GM04503 (cell line): ENCODE measurements at places on chromosomes 5 and 9.
A peak's percentile ranks its signal among the peaks of the same experiment; 100 is the strongest.

GRCh38 chr5:9712911-9713310 lies 82.8 kb upstream of the TAS2R1 start:
- DNase-seq, result no peak

GRCh38 chr9:128383791-128384190 lies 12.6 kb downstream of the URM1 start:
- no peak for DNase-seq

GRCh38 chr5:116289276-116289675 lies 204.5 kb downstream of the COMMD10 start:
- DNase-seq, result no peak

GRCh38 chr5:80036615-80037014 lies 1.5 kb downstream of the THBS4 start:
- no peak for DNase-seq

- DNase-seq, result no peak
Observed at GRCh38 chr9:35938474-35939356, 19.2 kb downstream of the OR2S2 start.

GRCh38 chr5:140236891-140237598 lies 62.1 kb downstream of the CYSTM1 start:
- no peak for DNase-seq

GRCh38 chr9:98477884-98478283 lies 222.4 kb upstream of the TBC1D2 start:
- DNase-seq, result no peak

DNA sequence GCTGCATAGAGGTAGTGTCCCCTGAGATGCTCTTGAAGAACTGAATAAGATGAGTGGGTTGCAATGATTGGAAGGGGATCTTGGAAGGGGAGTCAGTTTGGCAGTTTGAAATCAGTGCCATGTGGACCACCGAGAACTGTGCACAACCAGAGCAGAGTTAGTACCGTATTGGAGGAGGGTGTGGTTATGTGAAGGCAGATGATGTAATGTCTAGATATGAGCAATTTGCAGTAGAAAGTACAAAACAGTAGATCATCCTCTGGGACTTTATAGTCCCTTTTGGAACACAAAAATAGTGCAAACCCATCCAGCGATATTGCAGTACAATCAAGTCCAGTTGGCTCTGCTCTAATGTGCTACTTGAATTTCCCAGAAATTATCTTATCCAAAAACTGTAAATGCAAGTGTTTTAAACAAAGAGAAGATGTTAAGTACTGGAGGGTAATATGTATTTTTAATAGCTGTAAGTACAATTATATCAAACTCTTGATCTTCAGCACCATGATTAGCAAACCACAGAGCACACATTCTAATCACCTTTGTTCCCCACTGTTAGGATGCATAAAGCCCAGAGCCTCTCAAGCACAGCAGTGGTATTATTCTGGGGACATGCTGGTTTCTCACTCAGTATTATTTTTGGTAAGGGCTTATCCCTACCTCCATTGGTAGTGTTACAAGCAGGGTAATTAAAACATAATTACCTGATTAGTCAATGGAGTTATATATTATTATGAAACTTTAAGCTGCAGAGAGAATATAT lies 41.5 kb downstream of the MEGF10 start:
- no peak for DNase-seq

GRCh38 chr5:17020678-17021601 lies 84.9 kb upstream of the MYO10 start:
- no peak for DNase-seq

DNA sequence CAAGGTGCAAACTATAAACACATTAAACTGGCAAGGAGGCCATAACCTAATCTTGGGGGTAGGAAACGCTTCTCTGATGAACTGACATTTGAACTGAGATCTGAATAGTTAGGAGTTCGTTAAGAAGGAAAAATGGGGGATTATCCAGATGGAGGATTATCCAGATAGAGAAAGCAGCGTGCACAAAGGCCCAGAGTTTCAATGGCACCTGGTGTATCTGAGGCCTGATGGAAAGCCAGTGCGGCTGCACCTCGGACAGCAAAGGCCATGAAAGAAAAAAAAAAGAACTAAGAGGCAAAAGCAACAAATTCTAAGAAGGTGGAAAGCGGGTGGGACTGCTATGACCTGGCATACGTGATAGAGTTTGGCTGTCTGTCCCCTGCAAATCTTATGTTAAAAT lies 13.0 kb upstream of the CTNNAL1 start:
- DNase-seq, result no peak

DNA sequence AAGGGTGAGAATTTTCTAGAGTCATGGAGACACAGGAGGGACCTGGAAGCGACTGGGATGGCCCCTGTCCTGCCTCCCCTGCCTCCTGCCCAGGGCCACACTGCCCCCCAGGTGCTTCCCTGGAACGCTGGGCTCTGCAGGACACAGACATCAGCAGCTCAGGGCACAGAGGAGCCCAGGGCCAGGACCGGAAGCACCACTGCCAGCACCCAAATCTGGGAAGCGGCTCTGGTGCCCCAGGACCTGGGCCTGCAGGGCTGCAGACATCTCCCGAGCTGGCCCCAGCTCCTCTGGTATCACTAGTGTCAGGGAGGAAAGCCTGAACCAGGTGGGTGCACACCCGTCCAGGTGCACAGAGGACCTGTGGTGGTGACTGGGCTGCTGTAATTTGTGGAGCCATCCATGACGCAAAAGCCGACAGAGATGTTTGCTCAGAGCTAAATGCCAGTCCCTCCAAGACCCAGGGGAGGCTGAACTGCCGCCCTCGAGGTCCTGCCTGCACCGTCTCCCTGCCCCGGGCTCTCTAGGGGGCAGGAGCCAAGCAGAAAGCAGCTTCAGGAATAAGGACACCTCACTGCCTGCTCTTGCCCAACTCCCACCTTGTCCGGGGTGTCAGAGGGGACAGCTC lies 46.0 kb upstream of the SIMC1 start:
- DNase-seq, result no peak

DNA sequence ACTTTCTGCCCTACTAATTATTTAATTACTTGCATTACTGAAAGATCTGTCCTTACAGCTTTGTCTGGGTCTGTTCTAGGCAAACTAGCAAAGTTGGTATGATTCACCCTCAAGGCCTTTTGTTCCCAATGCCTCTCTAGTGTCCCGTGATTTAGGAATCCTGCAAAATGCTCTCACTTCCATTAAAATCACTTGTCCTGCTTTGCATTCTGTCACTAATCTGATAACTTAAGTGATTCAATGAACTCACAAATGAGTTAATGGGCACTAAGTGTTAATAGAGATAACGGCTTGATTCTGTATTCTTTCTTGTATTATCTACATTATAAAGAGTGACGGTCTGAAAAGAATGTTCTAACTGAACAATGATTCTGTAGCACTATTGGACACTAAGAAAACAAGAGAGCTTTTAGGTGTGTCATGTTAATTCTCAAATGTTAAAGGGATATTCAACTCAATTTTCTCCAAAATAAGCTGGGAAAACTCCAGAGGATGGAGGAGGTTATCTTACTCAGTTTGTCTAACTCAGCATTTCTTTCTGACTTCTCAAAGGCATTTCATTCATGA lies 697.3 kb downstream of the CETN3 start:
- no peak for DNase-seq

DNA sequence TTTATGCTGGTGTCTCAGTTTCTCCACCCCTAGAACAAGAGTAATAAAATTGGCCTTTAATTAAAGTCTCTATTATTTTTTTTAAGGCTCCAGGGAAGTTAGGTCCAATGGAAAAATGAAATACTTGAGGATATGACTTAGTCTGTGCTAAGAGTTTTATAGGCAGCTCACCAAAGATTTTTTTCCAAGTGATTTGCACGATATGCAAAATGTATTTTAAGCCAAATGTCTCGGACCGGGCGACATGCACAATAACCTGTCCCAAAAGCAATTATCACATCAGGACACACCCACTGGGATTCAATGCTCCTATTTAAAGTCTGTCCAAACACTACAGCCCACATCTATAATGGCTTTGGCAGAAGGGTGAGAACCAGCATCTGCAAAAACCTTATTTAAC lies 136.1 kb upstream of the ANKH start:
- no peak for DNase-seq

DNA sequence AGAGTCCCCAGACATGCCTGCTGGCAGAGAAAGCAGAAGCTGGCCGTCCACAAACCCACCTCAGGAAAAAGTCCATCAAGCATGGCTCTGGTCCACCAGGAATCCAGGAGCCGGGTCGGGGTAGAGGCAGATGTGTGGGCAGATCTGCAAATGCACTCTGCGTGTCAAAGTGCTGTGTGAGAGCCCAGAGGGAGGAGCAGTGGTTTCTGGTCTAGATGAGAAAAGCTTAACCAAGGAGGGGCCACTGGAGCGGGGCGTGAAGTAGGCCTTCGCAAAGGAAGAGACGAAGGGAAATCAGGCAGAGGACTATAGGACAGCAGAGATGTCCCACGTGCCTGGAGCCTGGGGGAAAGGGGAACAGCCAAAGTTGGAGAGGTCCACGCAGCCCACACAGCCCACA lies 40.0 kb downstream of the TTLL11 start:
- no peak for DNase-seq

GRCh38 chr9:32703635-32704034 lies 68.2 kb upstream of the TAF1L start:
- DNase-seq, result no peak

GRCh38 chr5:143066556-143067281 lies 296.5 kb downstream of the ARHGAP26 start:
- DNase-seq, result no peak

DNA sequence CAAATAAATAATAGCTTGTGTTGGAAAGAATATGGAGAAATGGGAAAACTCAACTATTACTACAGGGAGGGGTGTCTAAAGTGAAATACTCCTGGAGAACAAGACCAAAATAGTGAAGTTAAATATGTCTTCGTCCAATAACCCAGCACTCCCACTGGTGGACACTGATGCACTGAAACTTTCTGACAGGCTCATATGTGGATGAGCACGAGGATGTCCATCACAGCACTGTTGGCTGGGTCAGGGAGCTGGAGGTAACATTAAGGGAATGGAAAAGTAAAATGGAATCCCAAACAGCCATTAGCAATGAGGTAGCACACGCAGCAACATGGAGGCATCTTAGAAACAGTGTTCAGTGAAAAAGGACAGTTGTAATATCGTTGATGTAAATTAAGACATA lies 86.5 kb downstream of the LMNB1 start:
- DNase-seq, result no peak

- DNase-seq, result no peak
Observed at GRCh38 chr5:96214442-96215197, 218.4 kb downstream of the PCSK1 start.

DNA sequence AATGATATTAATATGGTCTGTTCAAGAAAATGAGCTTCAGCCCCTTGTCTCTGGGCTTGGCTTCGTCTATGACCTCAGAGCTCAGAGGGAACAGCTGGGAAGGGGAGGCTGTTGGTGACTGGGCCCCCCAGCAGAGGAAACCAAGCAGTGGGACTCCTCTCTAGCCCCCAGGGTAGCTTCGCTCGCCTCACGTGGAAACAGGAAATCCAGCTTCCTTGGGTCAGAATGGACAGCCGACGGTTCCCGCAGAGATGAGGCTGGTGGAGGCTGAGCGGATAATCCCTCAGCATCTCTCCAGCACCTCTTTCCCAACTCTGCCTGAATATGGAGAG lies 37.2 kb upstream of the ICE1 start:
- DNase-seq, result no peak

GRCh38 chr9:16626577-16627130 lies 243.8 kb downstream of the BNC2 start:
- DNase-seq, result no peak

DNA sequence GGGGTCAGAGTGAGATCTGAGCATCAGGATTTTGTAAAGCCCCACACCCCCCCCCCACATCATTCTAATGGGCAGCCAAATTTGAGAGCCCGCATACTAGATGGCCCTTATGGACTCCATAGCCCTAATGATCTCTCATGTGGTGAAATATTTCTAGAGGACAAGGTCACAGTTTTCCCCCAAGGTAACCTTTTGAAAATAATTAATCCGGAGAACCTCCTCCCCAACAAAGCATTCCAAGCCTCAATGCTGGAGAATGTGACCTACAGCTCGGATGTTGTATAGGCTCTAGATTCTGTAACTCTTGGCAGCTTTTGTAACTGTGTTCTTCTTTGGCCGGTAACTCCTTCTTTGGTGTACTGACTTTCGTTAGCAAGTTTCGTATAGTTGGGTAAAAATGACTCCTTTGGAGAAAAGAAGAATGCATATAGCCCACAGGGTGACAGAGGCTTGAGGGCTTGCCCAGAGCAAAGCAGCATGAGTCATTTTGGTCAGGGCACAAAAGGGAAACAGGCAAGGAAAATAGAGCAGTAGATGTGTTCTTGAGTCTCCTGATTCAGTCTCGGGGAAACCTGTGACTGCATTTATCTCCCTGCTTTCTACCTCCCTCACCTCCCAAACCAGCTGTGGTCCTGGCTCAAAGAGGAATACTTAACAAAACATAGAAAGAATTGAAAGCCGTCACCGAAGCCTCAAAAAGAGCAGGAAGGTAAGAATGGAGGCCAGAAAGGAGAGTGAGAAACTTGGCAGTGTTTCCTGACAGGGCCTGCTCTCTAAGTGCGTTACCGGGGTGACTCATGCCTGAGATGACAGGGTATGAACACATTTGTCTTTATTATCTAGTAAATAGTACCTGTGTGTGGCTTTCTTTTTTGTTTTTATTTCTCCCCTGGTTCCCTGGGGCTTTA lies 6.6 kb upstream of the XPA start:
- DNase-seq, result peak; percentile 72

GRCh38 chr5:166293892-166294291 lies 1997.6 kb upstream of the WWC1 start:
- DNase-seq, result no peak

- DNase-seq, result no peak
Observed at GRCh38 chr9:121622387-121623203, 28.8 kb upstream of the DAB2IP start.

DNA sequence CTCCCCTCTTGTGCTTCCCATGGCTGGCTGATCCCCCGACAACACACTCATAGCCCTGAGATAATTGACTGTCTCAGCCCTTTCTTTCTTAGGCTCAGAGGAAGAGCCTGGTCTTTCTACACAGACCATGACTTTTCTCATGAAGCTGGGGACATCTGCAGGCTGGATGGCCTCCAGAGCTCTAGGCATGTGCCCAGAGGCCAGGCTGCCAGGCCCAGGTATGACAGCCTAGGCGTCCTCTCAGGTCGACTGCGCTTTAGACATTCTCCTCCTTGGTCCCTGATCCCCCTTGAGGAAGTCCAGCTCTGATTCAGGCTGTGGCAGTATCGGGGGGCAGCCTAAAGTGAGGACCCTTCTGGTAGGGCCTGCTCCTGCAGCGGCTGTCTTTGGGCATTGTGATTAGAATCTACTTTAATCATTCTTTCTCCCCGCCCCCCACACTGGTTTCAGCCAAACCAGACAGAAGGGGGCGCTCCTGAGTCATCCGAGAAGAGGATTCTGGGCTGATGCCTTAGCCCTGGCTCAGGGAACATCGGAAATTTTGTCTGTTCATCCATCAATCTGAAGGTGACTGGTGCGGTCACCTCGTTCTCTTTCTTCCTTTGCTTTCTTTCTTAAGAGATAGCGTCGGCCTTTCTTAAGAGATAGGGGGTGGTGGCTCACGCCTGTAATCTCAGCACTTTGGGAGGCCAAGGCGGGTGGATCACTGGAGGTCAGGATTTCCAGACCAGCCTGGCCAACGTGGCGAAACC lies 66.5 kb upstream of the HSPA9 start:
- DNase-seq, result no peak
